Anterior cingulate cortex (tissue), 58 donors: ENCODE measurements at places on chromosomes 2 and 18.

- DNase-seq: no peak
Observed at GRCh38 chr2:101817481-101817880, 120.0 kb downstream of the MAP4K4 start.

GRCh38 chr2:196891136-196891535 is 35.4 kb downstream of the PGAP1 start:
- DNase-seq: no peak

GRCh38 chr18:41197967-41198366 is 757.1 kb upstream of the PIK3C3 start:
- DNase-seq: no peak

GRCh38 chr2:134131681-134132489 is 122.0 kb upstream of the MGAT5 start:
- no peak for DNase-seq

- no peak for DNase-seq
Observed at GRCh38 chr18:68727506-68727905, 12.6 kb upstream of the TMX3 start.

DNA sequence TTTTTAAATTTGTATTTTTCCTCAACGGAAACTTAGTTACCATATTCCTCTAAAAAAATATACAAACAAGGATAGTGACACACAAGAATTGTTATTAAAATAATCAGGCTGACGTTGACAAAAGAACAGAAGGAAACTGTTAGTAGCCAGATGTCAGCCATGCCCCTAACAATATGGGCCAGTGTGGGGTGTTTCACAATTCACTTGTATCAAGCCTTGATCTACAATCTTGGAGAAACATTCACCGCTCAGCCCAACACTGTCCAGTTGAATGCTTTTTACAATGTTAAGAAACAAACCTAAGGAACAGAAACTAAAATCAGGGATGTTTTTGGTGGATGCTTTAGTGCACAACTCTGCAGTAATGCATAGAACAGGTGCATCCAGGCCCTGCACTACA is 44.6 kb downstream of the TMEFF2 start:
- no peak for DNase-seq

DNA sequence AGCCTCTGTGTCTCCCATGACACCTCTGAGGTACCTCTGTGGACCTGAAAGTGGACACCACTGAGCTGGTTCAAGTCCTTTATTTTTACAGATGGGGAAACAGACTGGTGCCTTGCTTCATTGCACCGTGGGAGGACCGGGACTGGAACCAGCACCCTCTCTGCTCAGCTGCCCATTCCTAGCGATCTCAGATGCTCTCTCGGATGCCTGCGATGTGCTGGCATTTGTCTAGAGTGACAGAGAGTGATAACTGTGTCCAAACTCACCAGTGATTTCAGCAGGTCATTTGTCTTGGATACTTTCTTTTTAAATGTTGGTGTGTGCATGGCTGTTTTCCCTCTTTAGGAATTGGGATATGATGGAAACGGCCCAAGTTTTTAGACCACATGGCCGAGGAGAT is 30.1 kb upstream of the LYPD6B start:
- no peak for DNase-seq

- DNase-seq: peak; percentile 34
Observed at GRCh38 chr2:134375935-134376334, 122.1 kb downstream of the MGAT5 start.

DNA sequence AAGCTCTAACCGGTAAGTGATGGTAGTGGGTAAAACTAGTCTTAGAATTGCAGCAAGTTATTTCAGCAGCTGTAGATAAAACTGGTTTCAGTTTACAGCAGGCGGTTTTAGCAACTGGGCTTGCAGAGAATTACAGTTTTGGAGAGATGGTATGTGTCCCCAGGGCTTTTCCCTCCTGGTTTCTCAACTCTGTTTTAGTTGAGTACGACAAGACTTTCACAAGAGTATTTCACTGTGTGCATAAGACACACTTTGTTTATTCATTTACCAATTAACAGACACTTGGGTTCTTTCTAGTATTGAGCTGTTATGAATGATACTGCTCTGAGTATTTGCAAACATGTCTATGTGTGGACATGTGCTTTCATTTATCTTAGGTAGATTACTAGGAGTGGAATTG is 65.6 kb upstream of the RFX8 start:
- DNase-seq: no peak

- DNase-seq: no peak
Observed at GRCh38 chr2:64345998-64346397, 108.0 kb upstream of the LGALSL start.

DNA sequence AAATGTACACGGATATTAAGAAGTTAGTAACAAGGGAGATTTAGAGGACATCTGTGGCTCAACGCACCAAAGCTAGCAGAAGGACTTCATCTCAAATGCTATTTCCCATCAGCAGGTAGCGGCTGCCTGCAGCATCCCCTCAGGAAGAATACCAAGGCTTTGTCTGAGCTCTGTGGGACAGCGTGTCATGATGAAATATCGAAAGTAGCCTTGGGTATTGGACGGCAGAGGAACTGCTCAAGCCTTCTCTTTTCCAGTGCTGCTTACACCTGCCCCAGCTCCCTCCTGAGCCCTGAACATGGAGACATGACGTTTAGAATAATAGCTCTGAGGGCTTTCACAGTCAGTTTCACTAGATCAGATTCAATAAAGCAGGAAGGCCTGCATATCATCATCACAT is 241.6 kb downstream of the SUCLG1 start:
- DNase-seq: no peak

- no peak for DNase-seq
Observed at GRCh38 chr2:62243983-62244382, 48.1 kb downstream of the B3GNT2 start.

GRCh38 chr18:3540805-3541548 is 91.0 kb downstream of the TGIF1 start:
- DNase-seq: no peak

DNA sequence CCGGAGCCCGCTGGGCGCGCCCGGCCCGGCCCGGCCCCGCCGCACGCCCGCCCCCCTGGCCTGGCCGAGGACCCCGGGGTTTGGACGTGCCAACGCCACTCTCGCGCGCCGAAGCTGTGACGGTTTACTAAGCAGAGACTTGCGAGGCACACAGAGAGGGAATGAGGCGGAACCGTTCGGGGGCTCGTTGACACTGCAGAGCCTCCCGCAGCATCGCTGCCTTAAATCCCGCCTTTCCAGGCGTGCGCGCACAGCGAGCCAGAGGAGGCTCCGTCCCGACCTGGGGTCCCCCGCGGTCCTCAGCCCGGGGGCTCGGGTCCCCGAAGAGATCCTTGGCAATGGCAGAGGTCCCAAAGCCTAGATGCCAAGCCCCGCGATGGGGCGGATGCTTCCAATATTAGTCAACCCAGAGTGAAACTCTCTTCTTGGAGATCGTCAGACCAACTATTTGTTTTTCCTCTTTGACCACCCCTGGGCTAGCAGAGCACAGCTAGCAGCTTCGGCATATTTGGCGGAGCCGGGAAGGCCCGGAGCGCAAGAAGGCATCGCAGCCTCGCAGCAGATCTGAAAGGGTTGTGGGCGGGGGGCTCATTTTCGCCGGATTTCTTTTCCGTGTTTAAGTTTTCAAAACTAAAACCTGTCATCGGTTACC is at the start of gene ZNF385B:
Gene ZNF385B, minus strand, starts transcription at position 197 of the 652 bp plus-strand sequence.
- peak; percentile 21 for DNase-seq

GRCh38 chr2:190948671-190949070 is 65.3 kb downstream of the STAT1 start:
- no peak for DNase-seq
